ENCODE measurements at places on chromosomes 3 and 15.

DNA sequence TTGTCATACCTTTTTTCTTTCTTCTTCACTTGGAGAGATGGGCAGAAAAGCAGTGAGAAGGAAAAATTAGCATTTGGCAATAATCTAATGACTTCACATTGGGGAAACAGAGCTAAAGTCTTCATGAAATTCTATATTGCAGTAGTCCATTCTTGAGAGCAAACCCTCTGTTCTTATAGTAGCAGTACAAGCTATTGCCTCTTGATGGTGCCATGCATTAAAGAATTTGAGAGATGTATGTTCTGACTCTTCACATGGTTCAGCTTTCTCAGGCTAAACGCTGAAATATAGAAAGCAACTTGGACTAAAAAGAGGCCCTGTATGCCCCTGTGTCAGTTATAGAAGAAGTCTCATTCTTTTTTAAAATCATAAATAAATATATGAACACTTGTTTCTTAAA lies 36.0 kb downstream of the PHLDB2 start:
- no peak for DNase-seq

- DNase-seq: no peak
Observed at GRCh38 chr3:179196098-179196497, 47.9 kb downstream of the PIK3CA start.

DNA sequence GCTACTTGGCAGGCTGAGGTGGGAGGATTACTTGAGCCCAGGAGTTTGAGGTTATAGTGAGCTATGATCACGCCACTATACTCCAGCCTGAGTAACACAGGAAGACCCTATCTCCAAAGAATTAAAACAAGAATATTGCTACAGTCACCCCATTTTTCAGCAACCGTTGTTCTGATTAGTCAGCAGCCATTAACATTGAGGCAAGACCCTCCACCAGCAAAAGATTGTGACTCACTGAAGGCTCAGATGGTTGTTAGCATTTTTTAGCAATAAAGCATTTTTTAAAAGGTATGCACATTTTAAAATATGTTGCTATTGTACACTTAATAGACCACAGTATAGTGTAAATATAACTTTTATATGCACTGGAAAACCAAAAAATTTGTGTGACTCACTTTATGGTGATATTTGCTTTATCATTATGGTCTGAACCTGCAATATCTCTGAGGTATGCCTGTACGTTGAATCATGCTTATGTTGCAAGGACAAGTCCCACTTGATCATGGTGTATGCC lies 492.6 kb downstream of the SQOR start:
- DNase-seq: no peak

DNA sequence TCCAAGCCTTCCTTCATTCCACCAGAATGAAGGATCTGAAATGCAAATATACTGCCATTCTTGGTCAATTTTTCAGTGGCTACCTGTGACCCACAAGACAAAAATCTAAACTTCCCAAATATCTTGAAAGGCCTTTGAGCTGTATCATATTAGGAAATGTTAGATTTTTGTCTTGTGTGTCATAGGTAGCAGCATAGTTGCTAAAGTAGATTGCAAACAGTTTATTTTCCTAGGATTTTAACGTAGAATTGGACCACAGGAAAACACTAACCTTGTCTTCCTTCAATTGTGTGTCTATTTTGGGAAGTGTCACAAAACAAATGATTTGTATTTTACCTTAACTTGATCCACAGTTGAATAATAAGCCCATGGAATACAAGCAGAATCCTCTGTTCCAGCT lies 42.4 kb downstream of the CP start:
- DNase-seq: no peak

- no peak for DNase-seq
Observed at GRCh38 chr3:184759666-184760200, 47.9 kb upstream of the MAGEF1 start.

GRCh38 chr15:51335087-51335486 lies 3.3 kb downstream of the CYP19A1 start:
- DNase-seq: no peak

- DNase-seq: no peak
Observed at GRCh38 chr3:160796813-160797164, 40.8 kb downstream of the PPM1L start.

- DNase-seq: peak; percentile 20
Observed at GRCh38 chr3:160707187-160707794, 30.3 kb downstream of the ARL14 start.

Measured in activated CD4-positive, alpha-beta T cell treated with anti-CD3 and anti-CD28 coated beads, Interleukin-2, amount 50 U/mL, for 24 hours (primary cell).